ENCODE measurements at places on chromosomes 6 and 20. TPM values are rescaled to one million over a fixed set of nuclear protein-coding genes. Genes with fewer than 3 reads are reported as not detected.

MTFR2 gene
- 12.0 TPM for total RNA-seq

FAM83B gene
- not detected for total RNA-seq

OOEP gene
- total RNA-seq: not detected

GSTA2 gene
- total RNA-seq: not detected

DAAM2 gene
- total RNA-seq: 0.14 TPM

FAM83C gene
- total RNA-seq: 0.14 TPM

TBXT gene
- total RNA-seq: not detected

SLC22A16 gene
- total RNA-seq: not detected

TXLNB gene
- total RNA-seq: not detected

FAM162B gene
- total RNA-seq: not detected

PERP gene
- total RNA-seq: 75.6 TPM

SLC17A1 gene
- not detected for total RNA-seq

Measured in A549 treated with Hydrocortisone at 1 μM for 4 hours (cell line).